ENCODE measurements at places on chromosomes 5 and 9.
A peak's percentile ranks its signal among the peaks of the same experiment; 100 is the strongest.

DNA sequence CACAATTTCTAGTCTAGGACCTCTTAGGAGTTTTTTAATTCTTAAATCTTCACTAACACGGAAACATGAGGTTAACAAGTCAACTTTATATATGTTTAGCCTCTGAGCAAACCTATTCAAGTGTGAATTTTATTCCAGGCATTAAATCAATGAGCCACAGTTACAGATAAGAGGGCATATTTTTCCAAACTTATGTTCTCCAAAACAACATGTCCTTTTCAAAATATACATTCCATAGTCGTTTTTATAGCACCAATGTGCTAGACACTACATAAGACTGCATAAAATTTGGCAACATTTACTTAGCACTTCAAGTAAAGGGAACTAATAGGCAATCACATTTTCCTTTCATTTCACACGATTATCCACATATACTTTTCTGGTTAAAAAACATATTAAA is 6.5 kb downstream of the TMEM245 start:
- DNase-seq: no peak

- DNase-seq: no peak
Observed at GRCh38 chr9:115524453-115525059, 406.6 kb upstream of the TNC start.

- peak; percentile 77 for DNase-seq
Observed at GRCh38 chr9:114382699-114383520, 4.9 kb downstream of the AKNA start.

DNA sequence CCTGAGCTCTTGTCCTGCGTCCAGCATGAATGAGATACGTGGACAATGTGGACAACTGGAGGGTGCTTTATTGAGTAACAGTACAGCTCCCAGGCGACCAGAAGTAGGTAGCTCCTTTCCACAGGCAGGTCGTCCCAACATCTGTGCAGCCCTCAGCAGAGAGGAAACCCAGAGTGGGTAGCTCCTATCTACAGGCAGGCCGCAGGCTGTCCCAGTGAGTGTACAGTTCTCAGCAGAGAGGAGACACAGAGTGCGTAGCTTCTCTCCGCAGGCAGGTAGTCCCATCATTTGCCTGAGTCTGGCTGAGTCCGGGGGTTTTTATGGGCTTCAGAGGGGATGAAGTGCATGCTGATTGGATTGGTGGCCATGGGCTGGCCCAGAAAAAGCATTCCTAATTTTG is 373.3 kb downstream of the CHSY3 start:
- no peak for DNase-seq

DNA sequence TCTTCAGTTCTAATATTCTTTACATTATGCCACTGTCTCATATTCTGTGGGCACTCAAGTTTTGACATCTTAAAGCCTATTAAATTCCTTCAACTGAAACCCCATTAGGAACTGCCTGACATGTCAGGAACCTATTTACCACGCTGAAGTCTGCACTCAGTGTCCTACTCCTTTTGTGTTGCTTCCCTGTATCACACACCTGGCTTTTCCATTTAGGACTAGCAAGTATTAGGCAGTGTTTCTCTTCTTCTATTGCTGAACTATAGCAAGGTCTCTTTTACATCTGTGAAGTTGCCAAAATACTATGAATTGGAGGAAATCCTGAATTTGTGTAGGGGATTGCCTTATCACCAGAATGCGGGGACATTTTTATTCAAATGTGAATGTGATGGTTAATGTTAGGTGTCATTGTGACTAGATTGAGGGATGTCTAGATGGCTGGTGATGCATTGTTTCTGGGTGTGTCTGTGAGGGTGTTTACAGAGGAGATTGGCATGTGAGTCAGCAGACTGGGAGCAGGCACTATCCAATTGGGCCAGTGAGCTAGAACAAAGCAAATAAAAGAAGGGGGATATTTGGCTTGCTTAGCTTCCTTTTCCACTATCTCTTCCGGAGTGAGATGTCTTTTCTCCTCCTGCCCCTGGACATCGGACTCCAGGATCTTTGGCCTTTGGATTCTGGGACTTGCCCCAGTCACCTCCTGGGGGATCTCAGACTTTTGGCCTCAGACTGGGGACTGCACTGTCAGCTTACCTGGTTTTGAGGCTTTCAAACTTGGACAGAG is 21.2 kb upstream of the VCAN start:
- DNase-seq: no peak

DNA sequence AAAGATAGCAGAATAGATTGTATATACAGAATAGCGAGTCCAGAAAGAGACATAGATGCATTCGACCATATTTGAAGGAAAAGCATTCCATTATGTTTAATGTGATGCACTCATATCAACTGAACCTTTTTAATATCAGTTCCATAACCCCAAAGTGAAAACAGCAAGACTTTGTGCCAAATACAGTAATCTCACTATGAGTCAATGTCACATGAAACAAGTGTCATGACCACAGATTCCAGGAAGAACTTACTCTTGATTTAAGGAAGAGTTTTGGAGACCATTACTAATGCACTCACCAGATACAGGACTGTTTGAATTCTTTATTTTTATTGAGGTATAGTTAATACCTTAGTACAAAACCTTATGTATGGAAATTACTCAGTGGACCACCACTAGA is 220.5 kb downstream of the SH3GL2 start:
- no peak for DNase-seq

- DNase-seq: no peak
Observed at GRCh38 chr5:125659316-125660023, 763.7 kb upstream of the GRAMD2B start.

Measured in effector CD4-positive, alpha-beta T cell (primary cell).